ENCODE measurements at places on chromosomes 4 and X.
A peak's percentile ranks its signal among the peaks of the same experiment; 100 is the strongest.

DNA sequence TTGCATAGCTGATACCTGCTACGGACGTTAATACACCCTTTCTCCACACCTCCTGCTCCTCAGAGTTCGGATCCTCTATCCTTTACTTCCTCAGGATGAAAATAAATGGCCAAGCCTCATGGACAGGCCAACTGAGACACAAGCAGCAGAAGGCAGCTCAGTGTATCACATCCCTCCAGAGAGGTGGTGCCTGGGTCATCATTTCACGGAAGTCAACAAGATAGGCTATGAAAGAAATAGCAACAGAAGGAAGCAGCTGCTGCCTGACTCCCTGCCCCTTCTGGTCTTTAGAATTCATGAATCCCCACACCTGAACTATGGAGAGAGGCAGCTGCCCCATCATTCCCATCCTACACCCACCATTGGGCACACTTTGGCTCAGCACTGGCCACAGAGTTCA lies 267.1 kb upstream of the ETNPPL start:
- DNase-seq, result no peak

DNA sequence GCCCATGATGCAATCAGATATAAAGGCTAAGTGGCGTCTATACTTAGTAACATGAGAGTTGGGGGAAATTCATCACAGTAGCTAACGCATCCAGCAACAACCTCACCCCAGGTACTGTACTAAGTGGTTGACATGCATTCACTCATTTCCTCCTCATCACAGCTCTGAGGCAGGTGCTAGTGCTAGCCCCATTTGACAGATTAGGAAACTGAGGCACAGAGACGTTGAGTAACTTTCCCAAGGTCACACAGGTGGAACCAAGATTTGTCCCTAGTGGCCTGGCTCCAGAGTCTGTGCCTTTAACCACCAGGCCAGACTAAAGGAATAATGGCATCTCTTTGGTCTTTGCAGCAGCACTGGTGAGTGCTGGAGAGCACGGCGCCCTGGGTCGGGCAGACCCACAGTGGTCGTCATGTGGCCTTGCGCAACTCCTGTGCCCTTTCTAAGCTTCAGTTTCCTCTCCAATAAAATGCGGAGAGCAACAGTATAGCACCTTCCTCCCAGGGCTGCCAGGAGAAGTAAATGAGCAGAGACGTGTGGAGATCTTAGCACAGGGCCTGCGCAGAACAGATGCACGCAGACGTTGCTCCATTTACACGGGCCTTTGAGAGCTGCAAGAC lies 186.4 kb downstream of the BCOR start:
- no peak for DNase-seq

DNA sequence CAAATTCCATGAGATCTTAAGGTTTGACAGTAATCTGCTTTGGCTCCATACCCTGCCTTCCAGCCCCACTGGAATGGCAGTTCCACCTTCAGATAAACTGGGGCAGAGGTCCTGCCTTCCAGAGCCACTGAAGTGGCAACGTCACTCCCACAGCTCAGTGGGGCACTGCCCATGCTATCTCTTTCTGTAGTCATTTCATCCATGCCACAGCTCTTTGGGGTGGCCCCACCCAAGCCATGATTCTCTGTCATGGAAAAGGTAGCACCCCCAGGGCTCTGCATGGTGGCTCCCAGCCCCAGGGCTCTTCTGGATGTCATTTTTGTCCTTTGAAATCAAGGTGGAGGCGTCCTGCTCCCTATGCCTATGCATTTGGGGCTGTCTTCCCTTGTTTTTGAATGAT lies 596.5 kb downstream of the SPOCK3 start:
- DNase-seq, result no peak

- DNase-seq, result peak; percentile 30
These were observed 47.9 kb upstream of the RGN start for GRCh38 chrX:47030339-47030738.

DNA sequence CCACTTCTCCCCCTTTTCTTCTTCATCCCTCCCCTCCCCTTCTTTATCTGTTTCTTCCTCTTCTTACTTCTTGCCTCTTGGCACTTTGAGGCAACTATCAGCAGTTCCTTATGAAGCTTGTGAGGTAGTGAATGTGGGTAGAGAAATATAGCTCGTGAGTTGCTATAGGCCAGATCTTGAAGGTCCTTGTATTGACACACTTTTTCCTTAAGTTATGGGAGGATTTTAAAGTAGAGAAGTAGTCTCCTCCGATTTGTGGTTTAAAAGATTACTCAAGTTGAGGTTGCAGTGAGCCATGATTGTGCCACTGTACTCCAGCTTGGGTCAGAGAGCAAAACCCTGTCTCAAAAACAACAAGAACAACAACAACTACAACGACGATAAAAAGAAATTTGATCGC lies 3.4 kb upstream of the RRAGB start:
- peak; percentile 89 for DNase-seq
